AG04449 (cell line): ENCODE measurements at places on chromosomes 4 and X.

DNA sequence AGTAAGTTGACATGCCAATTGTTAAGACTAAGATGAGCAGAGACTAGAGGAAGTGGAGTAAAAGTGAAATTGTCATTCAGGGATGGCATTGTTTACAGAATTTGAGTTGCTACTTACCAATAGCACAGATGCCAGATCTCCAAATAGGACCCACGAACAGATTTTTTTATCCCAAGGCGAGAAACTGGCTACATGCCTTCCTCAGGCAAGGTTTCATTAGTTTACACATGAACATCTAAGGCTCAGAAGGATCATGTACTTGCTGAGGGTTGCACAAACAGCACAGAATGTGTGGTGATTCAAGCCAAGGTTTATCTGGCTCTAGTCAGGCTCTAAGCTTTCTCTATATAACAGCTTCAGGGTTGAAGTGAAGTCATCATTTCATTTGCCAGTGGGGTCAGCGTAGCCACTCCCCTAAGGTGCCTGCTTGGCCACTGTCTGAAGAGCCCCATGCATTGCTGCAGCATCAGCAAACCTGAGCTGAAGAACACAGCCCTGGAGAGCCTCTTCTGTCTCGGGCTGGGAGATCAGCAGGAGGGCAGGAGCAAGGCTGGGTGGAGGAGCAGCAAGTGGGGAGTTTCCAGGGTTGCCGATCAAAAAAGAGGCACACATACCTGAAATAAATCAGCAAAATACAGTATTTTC, 193.0 kb upstream of the LCORL start:
- DNase-seq = no peak

- DNase-seq = no peak
Measured at GRCh38 chr4:59539401-59539800, 1660.7 kb upstream of the ADGRL3 start.

DNA sequence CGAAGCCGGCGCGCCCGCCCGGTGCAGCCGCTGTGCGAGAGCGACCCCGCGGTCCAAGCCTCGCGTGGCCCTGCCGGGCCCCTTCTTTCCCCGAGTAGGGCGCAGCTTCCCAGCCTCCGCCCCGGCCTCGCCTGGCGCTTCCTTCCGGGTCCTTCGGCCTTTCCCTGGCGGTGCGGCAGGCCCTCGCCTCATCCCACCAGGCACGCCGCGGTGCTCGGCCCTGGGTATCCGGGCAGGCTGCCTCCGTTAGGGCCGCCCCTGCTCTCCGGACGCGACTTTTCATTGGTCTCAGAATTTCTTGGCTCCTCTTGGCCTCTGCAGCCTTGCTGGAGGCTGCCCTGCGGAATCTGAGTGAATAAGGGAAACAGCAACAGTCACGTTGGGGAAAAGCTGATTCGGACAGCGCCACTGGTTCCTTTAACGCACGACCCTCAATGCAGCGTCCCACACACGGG, 429 bp downstream of the UVSSA start:
- DNase-seq = peak; percentile 29

- DNase-seq = peak; percentile 17
Measured at GRCh38 chrX:151896734-151897474, 15.8 kb upstream of the MAGEA4 start.

GRCh38 chrX:126177133-126177840, 11.2 kb upstream of the DCAF12L2 start:
- no peak for DNase-seq
